Activated B cell treated with CpG ODN at 0.5 μM for 24 hours (primary cell): ENCODE measurements at places on chromosomes 11 and 22.

GRCh38 chr11:112885744-112886433 lies 75.3 kb upstream of the NCAM1 start:
- DNase-seq = no peak

- DNase-seq = no peak
Measured at GRCh38 chr11:27018902-27019529, 21.6 kb upstream of the BBOX1 start.

DNA sequence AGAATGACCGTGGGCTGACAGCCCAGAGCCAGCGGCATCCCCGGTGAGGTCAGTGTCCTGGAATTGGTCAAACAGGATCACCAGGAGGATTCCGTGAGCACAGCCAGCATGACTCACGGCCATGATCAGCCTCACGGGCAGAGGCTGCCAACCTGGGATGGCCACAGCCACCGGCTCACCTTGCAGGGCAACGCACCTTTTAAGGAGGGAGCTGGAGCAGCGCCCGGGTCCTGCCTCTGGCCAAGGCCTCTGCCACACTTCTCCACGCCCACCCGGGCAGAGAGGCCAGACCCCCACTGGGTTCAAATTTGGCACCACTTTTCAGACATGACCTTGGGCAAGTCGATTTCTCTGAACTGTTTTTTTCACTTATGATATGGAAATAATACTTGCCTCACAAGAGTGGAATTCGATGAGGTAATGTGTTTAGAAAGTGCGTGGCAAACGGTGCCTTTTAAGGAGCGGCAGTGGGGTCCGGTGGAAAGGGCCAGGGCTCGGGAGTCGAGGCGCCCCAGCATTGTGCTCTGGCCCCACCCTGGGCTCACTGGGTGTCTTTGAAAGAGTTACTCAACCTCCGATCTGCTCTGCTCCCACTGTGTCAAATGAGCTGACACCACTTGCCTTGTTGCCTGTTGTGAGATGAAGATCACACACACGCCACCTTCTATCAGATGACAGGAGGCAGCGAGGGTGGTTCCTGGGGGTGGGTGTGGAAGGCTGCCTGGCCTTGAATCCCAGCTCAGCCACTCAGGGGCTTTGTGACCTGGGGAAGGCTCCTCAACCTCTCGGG lies 16.0 kb downstream of the TXN2 start:
- DNase-seq = no peak

DNA sequence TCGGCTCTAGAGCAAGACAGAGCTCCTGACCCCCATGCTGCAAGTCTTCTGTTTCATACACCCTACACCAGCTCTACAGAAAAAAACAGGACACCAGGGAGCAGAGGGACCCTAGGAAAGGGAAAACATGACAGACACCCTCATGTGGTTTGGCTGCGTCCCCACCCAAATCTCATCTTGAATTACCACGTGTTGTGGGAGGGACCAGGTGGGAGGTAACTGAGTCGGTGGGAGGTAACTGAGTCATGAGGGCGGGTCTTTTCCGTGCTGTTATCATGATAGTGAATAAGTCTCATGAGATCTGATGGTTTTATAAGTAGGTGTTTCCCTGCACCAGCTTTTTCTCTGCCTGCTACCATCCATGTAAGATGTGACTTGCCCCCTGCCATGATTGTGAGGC lies 6.6 kb upstream of the C22orf39 start:
- DNase-seq = no peak

GRCh38 chr22:27133019-27133431 lies 475.6 kb downstream of the MIAT start:
- DNase-seq = no peak

DNA sequence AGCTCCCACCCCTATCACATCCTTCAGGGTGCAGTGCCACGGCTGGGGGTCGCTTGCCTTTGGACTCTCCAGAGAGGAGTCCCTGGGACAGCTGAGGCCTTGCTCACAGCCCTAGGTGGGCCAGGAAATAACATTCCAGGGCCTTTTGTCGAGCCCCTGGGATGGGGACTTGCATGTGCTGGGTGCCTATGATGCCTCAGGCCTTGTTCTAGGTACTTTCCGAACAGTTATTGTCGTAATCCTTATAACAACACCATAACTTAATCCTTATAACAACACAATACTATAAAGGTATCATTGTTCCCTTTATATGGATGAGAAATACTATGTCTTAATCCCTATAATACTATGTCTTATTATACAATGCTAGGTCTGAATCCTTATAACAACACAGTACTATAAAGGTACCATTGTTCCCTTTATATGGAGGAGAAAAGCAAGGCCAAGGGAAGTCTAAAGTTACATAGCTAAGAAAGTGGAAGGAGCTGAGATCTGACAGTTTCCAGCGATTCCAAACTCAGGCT lies 236.5 kb downstream of the ST3GAL4 start:
- no peak for DNase-seq

DNA sequence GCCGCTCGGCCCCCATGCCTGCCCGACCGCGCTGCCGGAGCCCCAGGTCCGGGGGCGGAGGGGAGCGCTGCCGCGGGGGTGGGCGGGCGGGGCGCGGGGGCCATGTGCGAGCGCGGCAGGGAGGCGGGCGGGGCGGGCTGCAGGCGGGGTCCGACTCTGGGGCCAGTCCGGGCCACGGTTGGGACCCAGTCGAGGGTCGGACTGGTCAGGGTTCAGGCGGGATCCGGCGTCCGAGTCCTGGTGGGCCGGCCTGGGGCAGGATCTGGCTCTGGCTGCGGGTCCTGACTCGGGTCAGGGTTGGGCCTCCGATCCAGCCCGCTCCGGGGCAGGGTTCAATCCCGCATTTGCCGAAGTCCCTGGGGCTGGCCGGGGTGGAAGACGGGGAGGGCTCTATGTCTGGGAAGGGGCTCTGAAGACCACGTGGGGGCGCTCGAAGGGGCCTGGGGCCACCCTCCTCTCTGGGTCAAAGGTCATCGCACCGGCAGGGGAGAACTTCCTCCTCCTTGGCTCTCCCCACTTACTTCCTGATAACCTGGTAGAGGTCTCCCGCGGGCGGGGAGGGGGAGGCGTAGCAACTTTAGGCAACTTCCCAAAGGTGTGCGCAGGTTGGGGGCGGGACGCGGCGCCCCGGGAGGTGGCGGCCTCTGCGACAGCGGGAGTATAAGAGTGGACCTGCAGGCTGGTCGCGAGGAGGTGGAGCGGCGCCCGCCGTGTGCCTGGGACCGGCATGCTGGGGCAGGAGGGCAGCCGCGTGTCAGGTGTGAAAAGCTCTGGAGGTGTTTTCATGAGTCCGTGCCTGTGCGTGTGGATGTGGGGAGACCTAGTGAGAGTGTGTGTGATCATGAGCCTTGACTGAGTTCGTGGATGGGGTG lies 603 bp downstream of the ESRRA start:
- DNase-seq = peak; percentile 70

DNA sequence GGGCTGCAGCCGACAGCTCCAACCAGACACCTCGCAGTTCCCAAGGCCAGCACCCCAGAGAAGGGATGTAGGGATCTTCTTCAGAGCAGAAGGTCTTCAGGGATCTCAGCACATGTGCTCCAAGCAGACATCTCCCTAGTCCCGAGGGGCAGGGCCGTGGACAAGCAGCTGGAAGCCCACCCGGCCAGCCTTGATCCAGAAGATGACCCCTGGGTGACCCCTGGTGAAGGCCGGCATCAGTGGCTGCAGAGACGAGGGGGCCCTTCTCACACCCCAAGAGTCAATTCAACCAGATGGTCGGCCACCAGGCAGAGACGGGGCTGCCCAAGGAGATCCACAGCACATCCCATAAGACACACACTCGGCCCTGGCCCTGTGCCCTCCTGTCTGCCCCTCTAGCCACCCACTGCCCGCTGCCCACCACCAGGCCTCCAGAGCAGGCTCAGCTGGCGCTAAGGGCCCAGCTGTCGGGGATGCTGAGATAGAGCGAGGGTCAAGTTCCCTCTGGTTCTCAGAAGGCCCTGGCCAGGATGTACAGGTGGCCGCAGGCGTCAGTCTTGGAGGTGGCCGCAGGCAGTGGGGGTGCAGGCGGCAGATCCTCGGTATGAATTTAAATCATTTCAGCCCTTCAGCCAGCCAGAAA lies 168.3 kb downstream of the BRD1 start:
- peak; percentile 14 for DNase-seq

DNA sequence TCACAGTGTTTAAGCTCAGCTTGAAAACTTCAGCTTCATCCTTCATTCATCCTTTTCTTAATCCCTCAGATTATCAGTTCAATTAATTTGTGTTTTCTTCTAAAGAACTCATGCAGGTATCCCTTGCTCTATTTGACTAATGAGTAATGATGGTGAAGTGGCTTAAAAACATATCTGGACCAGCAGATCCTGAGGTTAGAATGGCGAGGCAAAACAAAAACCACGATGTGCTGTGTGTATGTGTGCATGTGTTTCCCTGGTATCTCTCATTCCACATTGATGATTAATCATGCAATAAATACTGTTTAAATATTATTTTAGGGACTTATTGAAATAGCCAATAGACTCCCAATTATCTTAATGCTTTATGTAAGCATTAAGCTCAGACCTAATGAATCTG lies 437.0 kb downstream of the DYNC2H1 start:
- DNase-seq = no peak

- no peak for DNase-seq
Measured at GRCh38 chr11:72441752-72442207, 7.4 kb upstream of the CLPB start.

DNA sequence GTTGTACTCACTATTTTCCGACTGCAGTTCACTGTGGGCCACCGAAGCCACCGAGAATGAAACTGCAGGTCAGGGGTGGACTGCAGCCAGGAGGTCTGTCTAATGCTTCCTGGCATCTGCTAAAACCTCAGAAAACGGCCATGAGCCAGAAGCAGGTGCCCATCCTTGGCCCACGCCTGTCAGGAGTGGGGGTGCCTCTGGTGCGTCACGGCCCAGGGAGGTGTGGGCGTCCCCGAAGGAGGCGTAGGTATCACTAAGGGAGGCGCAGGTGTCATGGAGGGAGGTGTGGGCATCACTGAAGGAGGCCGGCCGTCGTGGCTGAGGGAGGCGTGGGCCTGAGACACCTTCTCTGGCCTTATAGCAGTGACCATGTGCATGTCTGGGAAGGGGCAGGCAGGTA lies 456.2 kb downstream of the TBC1D22A start:
- DNase-seq = no peak

DNA sequence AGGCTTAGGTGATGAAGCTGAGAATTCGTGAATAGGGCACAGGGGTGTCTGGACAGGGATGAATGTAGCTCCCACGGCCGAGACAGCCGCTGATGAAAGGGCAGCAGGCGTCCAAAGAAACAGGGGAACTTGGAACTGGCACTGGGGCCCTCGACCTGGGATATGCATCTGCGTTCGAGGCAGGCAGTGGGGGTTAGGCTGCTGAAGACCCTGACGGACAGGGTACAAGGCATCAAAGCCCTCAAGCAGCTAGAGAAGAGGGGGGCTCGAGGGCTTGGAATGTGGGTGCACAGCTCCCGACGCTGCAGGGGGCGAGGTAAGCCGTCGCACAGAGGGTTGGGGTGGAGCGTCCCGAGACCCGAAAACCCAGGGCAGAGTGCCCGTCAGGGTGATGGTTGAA lies 6.9 kb upstream of the SYT8 start:
- DNase-seq = no peak

DNA sequence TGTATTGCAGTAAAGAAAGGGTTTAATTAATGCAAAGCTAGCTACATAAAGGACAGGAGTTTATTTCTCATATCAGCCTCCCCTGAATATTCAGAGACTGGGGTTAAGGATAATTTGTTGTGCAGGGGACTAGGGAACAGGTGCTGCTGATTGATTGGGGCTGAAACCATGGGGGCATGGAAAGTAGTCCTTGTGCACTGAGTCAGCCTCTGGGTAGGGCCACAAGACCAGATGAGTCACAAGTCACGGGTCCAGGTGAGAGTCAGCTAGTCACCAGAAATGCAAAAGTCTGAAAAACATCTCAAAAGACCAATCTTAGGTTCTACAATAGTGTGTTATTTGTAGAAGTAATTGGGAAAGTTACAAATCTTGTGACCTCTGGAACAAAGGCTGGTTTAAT lies 32.9 kb upstream of the SYT13 start:
- DNase-seq = no peak

DNA sequence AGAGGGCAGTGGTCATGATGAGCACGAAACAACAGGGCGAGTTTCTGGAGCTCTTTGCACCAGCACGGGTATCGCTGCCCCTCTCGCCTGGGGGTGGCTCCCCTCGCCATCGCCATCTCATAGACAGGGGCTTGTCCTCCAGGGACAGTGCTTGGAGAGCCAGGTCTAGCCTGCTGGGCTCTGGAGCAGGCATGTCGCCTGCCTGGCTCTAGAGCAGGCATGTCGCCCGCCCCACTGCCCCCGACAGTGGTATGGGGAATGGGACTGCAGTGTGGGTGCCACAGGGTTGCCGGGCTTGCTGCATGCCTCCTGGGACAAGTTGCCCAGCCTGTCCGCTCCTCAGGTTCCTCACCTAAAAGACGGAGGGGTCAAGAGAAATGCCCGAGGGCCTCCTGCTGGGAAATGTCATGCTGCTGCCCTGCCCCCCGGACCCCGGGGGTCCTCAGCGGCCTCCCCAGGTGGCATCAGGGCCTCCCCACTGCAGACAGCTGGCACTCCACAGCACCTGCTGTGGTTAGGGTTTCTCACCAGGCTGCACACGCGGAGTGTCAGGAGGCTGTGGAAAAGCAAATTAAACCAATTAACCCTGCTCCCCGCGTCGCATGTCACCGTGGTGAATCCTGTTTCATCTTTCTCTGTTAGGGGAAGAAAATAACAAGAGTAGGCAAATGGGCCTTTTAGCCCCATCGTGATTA lies 403.0 kb downstream of the TBC1D22A start:
- no peak for DNase-seq

GRCh38 chr11:117610901-117611300 lies 186.1 kb downstream of the DSCAML1 start:
- no peak for DNase-seq

- DNase-seq = no peak
Measured at GRCh38 chr22:41989246-41989645, 9.3 kb upstream of the WBP2NL start.

GRCh38 chr11:90512846-90513245 lies 290.0 kb upstream of the CHORDC1 start:
- no peak for DNase-seq

DNA sequence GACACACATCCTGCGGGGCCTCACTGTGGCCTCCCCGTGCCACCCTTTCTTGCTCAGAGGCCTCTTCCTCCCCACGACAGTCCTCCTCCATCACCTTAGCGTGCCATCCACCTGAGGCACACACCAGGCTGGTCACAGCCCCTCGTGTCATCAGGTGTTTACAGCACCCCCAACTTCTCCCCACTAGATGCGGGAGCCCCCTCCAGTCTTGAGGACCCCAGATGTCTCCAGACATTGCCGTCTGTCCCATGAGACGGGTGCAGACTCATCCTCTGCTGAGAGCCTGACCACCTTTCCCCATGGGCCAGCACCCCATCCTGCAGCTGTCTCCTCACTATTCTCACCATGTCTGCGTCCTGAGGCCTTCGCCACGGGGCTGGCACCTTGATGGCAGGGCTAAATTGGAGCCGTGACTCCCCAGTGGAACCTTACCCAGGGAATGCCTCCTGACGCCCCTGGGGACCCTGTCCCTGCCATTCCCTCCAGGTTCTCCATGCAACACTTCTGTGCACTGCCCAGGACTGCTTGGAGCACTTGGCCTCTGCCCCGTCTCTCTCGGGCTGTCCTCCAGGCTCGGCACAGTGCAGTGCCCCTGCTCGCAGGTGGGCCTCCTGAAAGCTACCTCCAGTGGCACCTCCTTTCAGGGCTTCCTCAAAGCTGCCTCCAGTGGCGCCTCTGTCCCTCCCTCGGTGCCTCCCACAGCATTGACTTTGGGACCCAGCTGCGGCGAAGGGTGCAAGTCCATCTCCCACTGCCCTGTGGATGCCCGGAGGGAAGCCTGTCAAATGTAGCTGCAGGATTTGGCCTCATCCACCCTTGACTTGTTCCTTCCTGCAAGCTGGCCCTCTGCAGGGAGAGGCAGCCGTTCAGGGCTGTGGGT lies 1386.8 kb downstream of the BRD1 start:
- DNase-seq = no peak
